Substantia nigra (tissue), 51 donors: ENCODE measurements at places on chromosomes 7 and 10.
A peak's percentile ranks its signal among the peaks of the same experiment; 100 is the strongest.

- DNase-seq, result no peak
Measured at GRCh38 chr7:77184990-77185389, 14.6 kb downstream of the FGL2 start.

DNA sequence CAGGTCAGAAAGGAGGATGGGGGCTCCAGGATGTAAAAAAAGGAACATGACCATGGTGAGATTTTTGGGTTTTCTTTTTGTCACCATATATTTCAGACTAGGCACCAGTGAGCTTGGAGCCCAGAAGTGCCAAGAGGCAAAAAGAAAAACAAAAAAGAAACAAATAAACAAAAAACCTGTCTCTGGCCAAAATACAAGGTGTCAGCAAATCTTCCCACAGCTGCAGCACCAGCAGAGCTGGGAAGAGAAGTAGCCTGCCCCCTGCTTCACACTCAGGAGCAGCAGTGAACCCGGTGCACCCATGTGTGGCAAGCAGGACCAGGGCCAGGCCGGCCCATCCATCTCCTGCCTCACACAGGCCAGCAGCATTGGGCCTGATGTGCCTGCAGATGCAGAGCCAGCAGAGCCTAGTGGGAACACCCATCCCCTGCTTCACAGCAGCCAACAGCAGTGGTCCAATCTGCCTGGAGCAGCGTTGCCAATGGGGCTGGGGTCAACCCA lies 34.7 kb upstream of the C10orf71 start:
- DNase-seq, result no peak

DNA sequence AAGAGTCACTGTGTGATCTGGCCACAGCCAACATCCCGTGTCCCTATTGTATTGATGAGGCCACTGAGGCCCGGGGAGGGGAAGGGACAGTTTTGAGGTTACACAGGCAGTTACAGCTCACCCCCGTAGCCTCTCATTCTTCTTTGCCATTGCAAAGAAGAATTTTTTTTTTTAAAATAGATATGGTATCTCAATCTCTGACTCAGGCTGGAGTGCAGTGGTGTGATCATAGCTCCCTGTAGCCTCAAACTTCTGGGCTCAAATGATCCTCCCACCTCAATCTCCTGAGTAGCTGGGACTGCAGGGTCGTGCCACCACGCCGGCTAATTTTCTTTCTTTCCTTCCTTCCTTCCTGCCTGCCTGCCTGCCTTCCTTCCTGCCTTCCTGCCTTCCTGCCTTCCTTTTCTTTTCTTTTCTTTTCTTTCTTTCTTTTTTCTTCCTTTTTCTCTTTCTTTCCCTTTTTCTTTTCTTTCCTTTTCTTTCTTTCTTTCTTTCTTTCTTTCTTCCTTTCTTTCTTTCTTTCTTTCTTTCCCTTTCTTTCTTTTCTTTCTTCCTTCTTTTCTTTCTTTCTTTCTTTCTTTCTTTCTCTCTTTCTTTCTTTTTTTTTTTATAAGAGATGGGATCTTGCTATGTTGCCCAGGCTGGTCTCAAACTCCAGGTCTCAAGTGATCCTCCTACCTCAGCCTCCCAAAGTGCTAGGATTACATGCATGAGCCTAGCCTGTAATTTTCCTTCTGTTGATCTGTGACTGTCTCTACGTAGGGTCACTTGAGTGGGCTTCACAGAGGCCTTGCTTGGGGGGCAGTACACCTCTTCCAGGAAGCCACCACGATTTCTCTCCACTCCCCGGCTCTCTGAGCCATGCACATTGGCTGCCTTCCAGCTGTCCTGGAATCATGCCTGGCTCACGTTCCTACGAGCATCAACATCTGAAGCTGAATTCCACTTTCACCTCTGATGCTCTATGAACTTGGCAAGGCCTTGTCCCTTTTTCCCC lies 31.3 kb downstream of the TMEM270 start:
- DNase-seq, result no peak

DNA sequence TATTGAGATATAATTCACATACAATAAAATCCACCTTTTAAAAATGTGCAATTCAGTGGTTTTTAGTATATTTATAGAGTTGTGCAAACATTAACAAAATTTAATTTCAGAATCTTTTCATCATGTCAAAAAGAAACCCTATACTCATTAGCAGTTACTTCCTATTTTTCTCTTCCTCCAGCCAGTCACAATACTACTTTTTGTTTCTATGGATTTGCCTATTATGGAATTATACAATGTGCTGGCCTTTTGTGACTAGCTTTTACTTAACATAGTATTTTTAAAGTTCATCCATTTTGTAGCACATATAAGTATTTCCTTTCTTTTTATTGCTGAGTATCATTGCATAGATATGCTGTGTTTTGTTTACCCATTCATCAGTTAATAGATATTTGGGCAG lies 199.9 kb upstream of the IMMP2L start:
- DNase-seq, result no peak

DNA sequence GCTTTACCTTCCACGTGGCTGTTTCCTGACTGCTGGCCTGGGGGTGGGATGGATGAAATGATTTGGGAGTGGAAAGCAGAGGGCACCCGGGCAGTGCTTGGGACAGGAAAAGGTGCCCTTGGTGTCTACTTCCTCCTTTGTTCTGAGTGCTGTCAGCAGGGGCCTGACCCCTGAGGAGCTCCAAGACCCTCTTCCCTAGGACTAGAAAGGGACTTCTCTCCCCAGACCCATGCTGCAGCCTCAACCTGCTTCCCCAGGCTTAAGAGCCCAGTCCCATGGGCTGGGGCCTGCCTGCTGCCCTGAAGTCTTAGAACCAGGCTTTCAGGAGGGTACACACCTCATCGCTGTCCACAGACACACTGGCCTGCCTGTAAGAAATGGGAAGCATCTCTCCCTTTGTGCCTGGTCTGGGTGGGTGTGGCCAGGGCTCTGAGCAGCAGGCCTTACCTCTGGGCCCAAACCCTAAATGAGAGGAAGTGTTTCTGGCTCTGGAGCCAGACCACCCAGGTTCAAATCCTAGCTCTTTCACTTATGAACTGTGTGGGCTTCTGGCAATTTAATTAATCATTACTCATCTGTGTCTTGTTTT lies 12.9 kb downstream of the CDH23 start:
- DNase-seq, result no peak

DNA sequence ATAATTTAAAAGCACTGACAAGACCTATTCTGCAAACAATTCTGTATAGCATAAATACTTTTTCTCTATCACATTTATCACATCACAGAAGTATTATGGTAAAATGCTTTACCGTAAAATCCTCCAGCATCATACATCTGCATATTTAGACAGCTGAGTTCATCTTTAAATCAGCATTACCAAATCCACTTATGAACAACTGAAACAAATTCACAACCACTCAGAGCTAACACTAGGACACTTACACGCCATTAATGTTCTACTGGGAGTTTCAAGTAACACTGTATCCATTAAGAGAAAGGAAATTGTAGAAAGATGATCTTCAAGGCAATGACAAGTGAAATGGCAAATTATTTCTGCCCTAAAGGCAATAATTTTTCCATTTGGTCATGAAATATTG lies 105.7 kb upstream of the DKK1 start:
- no peak for DNase-seq

DNA sequence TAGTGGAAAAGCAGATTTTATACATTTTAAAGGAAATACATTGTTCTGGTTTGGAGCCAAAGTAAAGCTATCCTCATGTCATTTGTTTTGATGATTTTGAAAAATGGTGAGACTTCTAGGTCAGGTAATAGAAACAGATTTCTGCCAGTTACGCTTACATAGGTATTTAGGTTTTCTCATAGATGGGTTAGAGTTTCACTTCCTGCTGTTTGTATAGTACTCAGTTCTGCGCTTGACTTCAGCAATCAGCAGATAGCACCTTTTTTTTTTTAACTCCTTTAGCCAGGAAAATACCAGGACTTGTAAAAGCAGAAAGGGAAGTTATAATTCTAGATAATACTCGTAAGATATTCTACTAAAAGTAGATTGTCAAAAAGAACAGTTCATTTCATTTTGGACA lies 209.8 kb upstream of the POM121L12 start:
- no peak for DNase-seq

GRCh38 chr10:103616705-103617601 lies 123.4 kb downstream of the NEURL1 start:
- DNase-seq, result no peak

DNA sequence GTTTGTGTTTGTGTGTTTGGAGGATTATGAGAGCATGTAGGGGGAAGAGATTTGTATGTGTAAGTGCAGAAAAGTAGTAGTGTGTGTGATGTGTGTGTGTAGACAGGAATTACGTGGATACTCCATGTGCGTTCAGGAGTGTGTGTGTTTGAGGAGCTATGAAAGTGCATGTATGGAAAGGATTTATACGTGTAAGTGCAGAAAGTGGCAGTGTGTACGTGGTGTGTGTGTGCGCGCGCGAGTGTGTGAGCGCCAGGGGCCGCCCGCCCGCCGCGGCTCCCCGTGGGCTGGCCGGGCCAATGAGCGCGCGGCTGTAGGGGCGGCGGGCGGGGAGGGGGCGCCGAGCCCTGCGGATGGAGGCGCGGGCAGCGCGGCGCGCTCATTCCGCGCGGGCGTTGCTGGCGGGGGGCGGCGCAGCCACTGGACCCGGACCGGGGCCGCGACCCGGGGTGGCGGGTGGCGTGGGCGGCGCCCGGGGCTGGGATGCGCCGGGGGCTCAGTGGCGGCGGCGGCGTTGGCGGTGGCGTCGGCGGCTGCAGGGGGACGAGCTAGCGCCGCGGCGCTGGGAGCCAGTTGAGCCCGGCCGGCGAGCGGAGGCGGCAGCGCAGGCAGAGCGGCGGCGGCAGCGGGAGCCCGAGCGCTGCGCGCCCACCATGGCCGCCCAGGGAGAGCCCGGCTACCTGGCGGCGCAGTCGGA lies at the start of gene BICC1:
Gene BICC1 (plus strand): TSS at position 382 of the 697 bp plus-strand sequence. CDS start 272 bp downstream, at position 654.
- peak; percentile 41 for DNase-seq

DNA sequence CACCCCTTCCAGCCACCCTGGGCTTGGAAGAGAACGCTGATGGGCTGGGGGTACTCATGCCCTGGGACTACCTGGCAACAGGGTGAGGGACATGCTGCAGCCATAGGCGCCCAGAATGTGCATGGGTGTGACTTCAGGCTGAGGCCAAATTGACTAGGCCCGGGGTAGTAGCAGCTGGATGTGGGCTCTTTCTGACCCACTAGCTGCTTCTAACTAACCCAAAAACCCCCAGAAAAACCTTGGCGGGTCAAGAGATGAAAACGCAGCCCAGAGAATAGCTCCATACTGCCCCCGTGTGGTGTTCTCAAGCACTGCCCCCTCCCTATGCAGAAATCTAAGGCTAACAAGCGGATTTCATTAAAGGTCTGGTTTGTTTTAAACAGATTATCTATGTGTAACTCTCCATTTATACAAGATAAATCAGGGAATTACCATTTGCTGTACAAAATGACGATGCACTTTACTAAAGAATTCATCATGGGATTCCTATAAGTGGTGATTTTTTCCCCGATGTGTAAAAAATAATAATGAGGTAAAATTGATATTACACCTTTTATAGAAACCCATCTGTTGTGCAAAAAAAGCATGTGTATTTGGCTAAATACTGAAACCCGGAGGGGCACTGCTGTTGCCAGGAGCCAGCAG lies 4.2 kb downstream of the SMARCD3 start:
- DNase-seq, result no peak

DNA sequence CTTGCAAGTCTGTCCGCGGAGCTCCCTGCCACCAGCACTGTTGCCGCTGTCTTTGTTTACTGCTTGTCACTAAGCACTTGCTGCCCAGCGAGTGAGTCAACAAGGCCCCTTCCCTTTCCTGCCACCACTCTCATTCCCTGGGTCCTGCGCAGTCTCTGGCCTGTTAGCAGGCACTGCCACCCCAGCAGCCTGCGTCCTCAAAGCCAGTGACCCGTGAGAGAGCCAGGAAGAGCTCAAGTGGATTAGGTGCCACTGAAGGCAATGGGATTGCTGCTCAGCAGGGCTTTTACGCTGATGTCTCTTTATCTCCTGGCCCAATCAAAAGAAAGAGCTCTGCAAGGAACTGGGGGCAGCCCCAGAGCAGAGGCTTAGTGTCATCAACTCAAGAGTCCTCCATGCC lies at the start of gene FRMPD2:
Gene FRMPD2 (minus strand): TSS at position 61 of the 400 bp plus-strand sequence. CDS start 129 bp downstream, outside the sequence.
- no peak for DNase-seq

DNA sequence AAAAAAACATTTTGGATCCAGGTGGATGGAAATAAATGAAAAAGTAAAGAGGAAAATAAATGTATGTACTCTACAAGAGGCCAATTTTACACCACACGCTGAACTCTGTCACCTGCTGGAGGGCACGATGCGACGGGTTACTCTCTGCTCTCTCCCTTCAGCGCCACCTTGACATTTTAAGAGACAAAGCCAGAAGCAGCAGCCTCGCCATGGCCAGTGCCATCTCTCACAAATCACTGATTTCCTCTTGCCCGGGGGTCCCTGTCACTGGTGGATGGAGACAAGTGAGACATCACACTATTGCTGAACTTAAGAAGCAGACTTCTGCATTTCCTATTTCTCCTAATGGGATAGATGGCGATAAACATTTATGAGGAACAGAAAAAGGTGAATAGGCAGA lies 190.0 kb downstream of the ZMYND11 start:
- DNase-seq, result no peak

GRCh38 chr10:27783660-27784059 lies 38.0 kb upstream of the MKX start:
- no peak for DNase-seq

- DNase-seq, result no peak
Measured at GRCh38 chr10:43226851-43227845, 39.7 kb downstream of the RASGEF1A start.
